ENCODE measurements at places on chromosomes 3 and 15. TPM values are rescaled to one million over a fixed set of nuclear protein-coding genes. Genes with fewer than 3 reads are reported as not detected.

GRCh38 chr3:69144631-69145245 lies 22.3 kb upstream of the LMOD3 start:
- peak overlapping the region; percentile 73 for H3K27ac ChIP-seq
- H3K4me1 ChIP-seq: peaks cover 46% of the 10 kb centered on the region
- no peaks in the 10 kb centered on the region for H3K36me3 ChIP-seq
- no peaks in the 10 kb centered on the region for H3K27me3 ChIP-seq
- H3K4me3 ChIP-seq: no peak overlapping the region

GRCh38 chr3:67635257-67635656 lies 19.2 kb downstream of the SUCLG2 start:
- no peaks in the 10 kb centered on the region for H3K27me3 ChIP-seq
- no peak overlapping the region for H3K4me3 ChIP-seq
- H3K36me3 ChIP-seq: no peaks in the 10 kb centered on the region

GRCh38 chr3:33312361-33312760 lies 35.1 kb downstream of the FBXL2 start:
- no peak overlapping the region for H3K27ac ChIP-seq
- DNase-seq: no peak
- H3K4me3 ChIP-seq: no peak overlapping the region
- no peaks in the 10 kb centered on the region for H3K36me3 ChIP-seq
- H3K27me3 ChIP-seq: no peaks in the 10 kb centered on the region

DNA sequence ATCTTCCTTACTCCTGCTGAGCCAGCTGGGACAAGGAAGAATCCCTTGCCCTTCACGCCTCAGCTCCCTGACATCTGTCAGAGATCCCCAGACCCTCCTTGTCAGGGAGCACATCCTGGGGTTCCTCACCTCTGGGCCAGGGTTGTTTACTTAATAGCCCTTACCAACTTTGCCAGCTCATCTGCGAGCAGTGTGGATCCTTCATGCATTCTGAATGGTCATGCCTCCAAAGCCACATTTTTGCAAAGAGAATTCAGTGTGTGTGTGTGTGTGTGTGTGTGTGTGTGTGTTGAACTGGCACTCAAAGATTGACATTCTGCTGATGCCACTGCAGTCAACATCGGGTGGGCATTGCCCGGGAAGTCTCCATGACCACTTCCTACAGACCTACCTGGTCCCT lies 112.6 kb downstream of the SLC49A4 start:
- no peak overlapping the region for H3K27ac ChIP-seq
- no peaks in the 10 kb centered on the region for H3K4me1 ChIP-seq
- peaks cover 2% of the 10 kb centered on the region for H3K27me3 ChIP-seq
- no peak overlapping the region for H3K4me3 ChIP-seq
- DNase-seq: no peak
- no peaks in the 10 kb centered on the region for H3K36me3 ChIP-seq

DNA sequence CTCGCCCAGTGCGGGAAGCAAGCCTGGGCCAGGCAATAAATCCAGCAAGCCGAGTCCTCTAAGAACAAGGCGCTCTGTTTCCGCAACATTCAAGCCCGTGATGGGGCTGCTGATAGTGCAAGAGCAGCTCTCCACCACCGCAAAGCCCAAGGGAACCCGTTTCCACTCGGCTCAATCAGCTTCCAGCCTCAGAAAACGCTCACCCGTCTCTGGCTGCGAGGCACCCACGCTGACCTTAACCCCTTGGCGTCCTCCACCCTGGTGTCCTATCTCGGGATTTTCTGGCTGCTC lies 17.8 kb downstream of the SPATA12 start:
- no peak overlapping the region for H3K27ac ChIP-seq
- H3K4me1 ChIP-seq: peaks cover 12% of the 10 kb centered on the region
- no peaks in the 10 kb centered on the region for H3K36me3 ChIP-seq
- peak overlapping the region; percentile 62 for H3K4me3 ChIP-seq
- H3K27me3 ChIP-seq: peaks cover 14% of the 10 kb centered on the region

DNA sequence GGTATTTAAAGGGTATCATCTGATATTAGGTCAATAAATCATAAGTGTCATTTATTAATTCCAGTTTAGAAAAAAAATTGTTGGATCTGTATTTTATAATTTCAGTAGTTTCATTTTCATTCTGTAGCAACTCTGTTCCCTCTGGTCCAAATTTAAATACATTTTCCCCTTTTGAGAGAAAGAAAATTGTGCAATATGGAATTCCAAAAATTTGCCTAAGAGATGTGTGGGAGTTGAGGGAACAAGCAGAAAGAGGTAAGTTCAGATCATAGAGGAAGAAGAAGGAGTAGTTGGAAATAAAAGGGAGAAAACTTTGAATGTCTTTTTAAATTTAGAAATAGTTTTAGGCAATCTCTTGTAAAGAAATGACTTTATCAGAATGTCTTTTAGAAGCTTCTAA lies 48.9 kb upstream of the MME start:
- H3K4me1 ChIP-seq: no peaks in the 10 kb centered on the region
- H3K27me3 ChIP-seq: no peaks in the 10 kb centered on the region
- H3K36me3 ChIP-seq: no peaks in the 10 kb centered on the region
- H3K4me3 ChIP-seq: no peak overlapping the region

DNA sequence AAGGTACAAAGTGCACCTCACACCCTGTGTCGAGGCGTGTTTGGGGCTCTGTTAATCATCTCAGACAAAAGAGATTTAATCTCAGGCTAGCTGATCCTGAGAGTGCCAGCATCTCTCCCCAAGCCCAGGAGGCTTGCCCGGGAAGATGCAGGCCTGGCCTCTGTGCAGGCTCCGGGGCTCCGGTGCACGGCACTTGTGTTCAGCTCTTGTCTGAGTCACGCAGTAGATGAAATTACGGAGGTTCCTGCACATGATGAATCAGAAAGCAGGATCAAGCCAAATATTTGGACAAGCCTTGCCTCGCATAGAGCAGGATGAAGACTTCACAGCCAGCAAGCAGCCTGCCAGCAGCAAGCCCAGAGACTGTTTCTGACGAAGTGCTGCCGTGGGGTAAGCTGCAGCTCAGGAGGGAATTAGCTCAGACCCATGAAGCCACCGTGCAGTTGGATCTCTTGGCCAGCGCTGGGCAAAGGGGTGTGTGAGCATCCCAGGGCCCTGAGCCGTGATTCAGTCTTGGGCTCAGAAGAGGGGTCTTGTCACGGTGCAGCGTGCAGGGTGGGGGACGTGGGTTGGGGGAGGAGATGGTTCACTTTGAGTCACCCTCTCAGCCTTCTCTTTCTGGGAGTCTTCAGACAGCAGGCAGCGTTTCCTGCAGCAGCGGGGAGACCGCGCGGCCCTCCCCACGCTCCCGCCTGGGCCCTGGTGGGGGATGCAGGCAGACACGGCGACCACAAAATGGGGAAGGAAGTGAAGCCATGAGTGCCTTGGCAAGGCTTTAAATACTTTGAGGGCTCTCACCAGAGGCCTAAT lies 89.2 kb upstream of the MEF2A start:
- no peak overlapping the region for H3K4me3 ChIP-seq
- peaks cover 34% of the 10 kb centered on the region for H3K4me1 ChIP-seq
- DNase-seq: peak; percentile 67
- H3K27me3 ChIP-seq: no peaks in the 10 kb centered on the region
- H3K27ac ChIP-seq: peak overlapping the region; percentile 93
- H3K36me3 ChIP-seq: no peaks in the 10 kb centered on the region

DNA sequence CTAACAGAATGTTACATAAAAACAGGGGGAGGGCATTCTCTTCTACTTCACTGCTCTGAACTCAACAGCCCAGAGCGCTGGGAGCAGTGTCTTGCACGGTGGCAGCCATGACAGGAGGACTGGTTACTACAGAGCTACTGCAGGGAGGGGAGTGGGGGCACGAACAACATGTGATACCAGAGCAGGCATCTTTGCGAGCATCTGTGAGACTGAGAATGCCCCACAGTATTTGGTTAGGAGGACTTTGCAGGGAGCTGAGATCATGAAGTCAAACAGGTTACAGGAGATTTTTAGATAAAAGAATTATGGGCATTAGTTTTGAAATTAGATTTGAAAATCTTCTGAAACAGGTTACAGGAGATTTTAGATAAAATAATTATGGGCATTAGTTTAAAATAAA lies 58.8 kb upstream of the GOLGA8B start:
- no peaks in the 10 kb centered on the region for H3K36me3 ChIP-seq
- H3K27ac ChIP-seq: no peak overlapping the region
- no peaks in the 10 kb centered on the region for H3K4me1 ChIP-seq
- DNase-seq: no peak

DNA sequence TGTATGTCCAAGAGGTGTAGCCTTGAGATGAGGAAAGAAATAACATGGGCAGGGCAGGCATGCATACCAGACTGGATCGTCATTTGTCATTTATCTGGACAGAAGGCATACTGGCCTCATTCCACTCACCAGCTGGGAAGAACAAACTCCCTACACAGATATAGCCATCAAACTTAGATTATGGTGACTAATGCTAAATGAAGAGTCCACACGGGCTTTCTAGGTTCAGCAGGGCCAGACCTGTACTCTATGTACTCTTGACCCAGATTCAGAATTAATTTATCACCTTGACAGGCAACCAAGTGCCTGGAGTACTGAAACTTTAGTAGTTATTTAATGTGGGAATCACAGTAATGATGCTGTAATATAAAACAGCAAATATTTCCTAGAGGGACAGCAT lies 164.3 kb upstream of the IL12A start:
- peak; percentile 83 for DNase-seq
- H3K27ac ChIP-seq: peak overlapping the region; percentile 19

DNA sequence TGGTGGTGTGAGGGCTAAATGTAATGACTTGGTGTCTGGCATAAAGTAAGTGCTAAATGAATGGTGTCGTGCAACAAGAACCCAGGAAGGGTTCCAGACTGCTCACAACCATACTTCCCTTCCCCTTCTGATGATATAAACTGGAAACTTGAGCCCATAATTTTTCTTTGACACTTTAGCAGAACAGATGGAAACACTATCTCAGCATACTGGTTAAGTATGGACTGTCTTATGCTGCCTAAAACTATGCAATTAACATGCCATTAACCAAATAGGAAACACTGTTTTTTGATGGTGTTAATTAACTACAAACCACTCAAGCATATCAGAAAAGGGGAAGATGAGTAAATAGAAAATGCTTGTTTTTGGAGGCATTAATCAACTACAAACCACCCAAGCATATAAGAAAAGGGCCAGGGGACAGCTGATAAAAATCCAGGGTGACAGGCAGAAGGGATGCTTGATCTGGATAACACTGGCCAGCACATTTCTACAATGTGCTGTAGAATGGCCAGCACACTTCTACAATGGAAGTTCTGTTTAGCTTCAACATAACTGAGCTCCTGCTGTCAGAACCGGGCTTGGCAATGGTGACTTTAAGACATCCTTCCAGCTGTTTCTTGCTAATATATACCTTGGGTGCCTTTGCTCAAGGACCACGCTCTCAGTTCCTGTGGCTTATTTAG lies 85.5 kb upstream of the FAM3D start:
- H3K27ac ChIP-seq: no peak overlapping the region
- H3K36me3 ChIP-seq: no peaks in the 10 kb centered on the region
- H3K4me1 ChIP-seq: no peaks in the 10 kb centered on the region
- DNase-seq: no peak

DNA sequence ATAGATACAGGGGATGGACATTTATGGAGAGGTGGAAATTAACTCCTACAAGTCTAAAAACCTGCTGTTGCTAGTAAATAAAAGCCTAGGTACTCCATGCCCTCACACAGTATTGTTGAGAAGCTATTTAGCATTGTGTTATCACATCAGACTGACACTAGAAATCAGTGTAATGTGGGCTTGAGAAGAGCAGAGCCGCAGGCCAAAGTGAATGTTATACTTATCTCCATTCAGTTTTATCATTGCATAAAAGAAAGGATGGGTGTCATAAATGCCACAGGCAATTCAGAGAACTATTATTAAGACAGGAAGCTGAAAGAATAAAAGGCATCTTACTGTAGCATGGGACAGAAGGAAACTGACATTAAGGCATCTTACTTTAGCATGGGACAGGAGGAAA lies 13.7 kb upstream of the ISLR start:
- H3K27ac ChIP-seq: no peak overlapping the region
- H3K4me1 ChIP-seq: peaks cover 8% of the 10 kb centered on the region
- H3K27me3 ChIP-seq: no peaks in the 10 kb centered on the region
- no peak overlapping the region for H3K4me3 ChIP-seq

DNA sequence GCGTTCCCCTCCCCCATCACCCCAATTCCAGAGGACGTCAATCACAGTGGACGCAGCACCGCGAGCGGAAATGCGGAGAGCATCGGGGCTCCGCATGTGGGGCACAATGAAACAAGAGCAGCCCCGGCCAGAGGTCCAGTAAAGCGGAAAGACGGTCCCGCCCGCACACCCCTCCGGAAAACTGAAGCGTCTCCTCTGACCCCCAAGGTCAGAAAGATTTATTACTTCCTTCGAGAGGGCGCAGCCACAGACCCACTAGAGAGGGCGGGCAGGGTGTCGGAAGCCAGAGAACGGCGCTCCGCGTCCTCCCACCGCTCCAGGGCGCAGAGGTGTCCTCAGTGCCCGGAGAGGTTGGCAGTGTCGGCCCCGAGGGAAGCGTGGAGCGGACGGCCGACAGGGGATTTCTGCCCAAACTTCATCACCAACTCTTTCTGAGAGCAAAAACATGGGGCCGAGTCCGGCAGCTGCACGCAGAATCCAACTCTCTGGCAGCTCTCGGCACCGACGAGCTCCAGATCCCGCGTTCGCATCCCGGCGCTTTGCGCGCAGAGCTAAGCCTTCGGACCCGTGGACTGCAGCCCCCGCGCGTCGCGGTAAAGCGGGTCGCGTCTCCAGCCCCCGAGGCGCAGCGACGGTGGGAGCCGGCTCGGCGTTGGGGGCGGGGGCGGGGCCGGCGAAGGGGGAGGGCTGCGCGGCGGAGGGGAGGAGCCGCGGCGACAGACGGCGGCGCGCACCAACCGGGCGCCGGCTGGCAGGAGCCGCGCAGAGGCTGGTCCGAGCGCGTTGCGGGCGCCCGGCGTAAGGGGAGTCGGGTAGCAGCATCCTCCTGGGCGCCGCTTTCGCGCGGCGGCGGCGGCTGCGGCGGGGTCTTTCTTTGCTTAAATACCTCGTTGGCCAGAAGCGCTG lies at the start of gene CHST2:
Gene CHST2 (plus strand): TSS at position 763 of the 906 bp plus-strand sequence. CDS start 1,046 bp downstream, outside the sequence.
- peaks cover 22% of the 10 kb centered on the region for H3K27me3 ChIP-seq
- H3K36me3 ChIP-seq: no peaks in the 10 kb centered on the region
- H3K27ac ChIP-seq: peak within 1 kb of the TSS; percentile 61
- H3K4me1 ChIP-seq: no peaks in the 10 kb centered on the region

GRCh38 chr3:127221037-127221436 lies 28.1 kb downstream of the PRR23E start:
- no peaks in the 10 kb centered on the region for H3K4me1 ChIP-seq
- no peak overlapping the region for H3K27ac ChIP-seq
- no peaks in the 10 kb centered on the region for H3K36me3 ChIP-seq

- no peaks in the 10 kb centered on the region for H3K36me3 ChIP-seq
- no peak for DNase-seq
- no peak overlapping the region for H3K4me3 ChIP-seq
- H3K27me3 ChIP-seq: no peaks in the 10 kb centered on the region
- H3K4me1 ChIP-seq: peaks cover 81% of the 10 kb centered on the region
- H3K27ac ChIP-seq: no peak overlapping the region
Measured at GRCh38 chr3:45610119-45610518, 15.6 kb downstream of the LIMD1 start.

GRCh38 chr3:23002151-23002550 lies 201.0 kb upstream of the UBE2E2 start:
- H3K27ac ChIP-seq: peak overlapping the region; percentile 86
- DNase-seq: no peak
- H3K36me3 ChIP-seq: no peaks in the 10 kb centered on the region
- H3K27me3 ChIP-seq: no peaks in the 10 kb centered on the region

Gene RHOV
- total RNA-seq: not detected

Gene ISG20
- 1.8 TPM for total RNA-seq

Gene PLSCR5
- not detected for total RNA-seq

Gene GPR87
- not detected for total RNA-seq

Gene CSPG4
- 74.2 TPM for total RNA-seq
